ENCODE measurements at places on chromosomes 13 and 19.

- DNase-seq = no peak
Observed at GRCh38 chr13:47332149-47332548, 435.3 kb upstream of the HTR2A start.

DNA sequence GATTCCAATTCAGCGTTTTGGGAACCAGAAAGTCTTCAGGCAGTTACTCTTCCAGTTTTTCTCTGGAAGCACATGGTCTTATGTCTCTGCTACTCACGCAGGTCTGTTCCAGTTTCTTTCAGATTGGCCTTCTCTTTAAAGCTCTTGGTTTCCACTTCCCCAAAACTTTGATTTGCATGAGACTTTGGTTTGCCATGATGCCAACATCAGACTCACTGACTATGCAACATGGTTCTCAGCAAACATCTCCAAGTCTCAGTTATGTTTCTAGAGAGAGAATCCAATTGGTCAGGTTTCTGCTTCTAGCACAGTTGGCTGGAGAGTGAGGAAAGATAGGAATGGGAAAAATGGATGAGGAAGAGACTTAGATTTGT lies 3.1 kb downstream of the AKAP11 start:
- DNase-seq = no peak

DNA sequence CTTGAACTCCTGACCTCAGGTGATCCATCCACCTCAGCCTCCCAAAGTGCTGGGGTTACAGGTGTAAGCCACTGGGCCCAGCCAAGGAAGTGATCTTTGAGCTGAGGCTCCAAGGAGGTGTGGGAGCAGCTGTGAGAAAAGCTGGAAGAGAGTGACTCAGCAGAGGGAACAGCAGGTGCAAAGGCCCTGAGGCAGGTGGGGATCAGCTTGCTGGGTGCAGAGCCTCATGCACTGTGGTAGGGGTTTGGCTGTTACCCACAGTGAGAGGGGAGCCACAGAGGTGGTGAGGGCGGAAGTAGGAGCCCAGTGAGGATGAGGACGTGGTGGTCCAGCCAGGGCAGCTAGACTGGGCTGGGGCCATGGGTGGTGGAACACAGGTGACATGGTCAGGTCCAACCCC lies 6.5 kb downstream of the NPAS1 start:
- DNase-seq = no peak

DNA sequence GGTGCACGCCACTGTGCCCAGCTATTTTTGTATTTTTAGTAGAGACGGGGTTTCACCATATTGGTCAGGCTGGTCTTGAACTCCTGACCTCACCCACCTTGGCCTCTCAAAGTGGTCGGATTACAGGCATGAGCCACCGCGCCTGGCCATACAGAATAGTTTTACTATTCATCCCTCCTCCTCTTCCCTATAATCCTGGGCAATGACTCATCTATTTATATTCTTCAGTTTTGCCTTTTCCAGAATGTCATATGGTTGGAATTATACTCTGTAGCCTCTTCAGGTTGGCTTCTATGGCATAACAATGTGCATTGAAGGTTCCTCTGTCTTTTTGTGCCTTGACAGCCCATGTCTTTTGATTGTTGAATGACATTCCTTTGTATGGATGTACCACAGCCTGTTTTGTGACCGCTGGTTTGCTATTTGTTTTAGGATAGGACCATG lies 22.2 kb upstream of the LRP3 start:
- no peak for DNase-seq

DNA sequence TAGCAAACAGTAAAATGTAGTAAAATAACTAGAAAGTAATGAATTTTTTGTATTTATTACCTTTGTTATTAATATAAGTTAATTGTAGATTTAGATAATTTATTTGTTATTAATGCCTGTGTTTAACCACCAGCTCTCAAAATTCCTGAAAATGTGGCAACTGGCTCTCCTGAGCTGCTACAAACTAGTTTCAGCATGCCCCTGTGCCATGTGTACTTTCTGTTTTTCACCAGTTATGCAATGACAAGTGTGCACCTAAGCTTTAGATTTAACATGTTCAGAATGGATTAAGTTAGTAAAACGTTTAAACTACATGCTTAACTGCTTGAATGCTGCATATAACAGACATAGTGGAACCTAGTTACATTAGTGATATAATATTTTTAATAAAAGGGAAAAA lies 88.1 kb downstream of the POSTN start:
- no peak for DNase-seq

DNA sequence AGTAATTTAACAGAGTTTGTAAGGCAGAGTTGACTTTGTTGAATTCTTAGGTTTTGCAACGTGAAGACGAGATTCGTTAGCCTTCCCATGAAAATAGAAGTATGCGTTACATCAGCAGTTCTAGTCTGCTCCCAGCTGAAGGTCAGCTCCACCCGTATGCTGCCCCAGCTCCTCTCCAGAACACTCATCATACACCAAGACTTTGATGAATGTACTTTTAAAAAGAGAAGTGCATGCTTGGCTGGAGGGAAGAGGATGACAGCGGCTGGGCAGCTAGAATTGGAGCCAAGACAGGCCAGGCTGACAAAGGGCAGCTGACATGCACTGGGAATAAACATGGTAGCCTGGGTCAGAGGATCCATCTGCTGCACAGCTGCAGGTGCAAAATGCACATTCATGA lies 166.3 kb upstream of the ARGLU1 start:
- DNase-seq = no peak

DNA sequence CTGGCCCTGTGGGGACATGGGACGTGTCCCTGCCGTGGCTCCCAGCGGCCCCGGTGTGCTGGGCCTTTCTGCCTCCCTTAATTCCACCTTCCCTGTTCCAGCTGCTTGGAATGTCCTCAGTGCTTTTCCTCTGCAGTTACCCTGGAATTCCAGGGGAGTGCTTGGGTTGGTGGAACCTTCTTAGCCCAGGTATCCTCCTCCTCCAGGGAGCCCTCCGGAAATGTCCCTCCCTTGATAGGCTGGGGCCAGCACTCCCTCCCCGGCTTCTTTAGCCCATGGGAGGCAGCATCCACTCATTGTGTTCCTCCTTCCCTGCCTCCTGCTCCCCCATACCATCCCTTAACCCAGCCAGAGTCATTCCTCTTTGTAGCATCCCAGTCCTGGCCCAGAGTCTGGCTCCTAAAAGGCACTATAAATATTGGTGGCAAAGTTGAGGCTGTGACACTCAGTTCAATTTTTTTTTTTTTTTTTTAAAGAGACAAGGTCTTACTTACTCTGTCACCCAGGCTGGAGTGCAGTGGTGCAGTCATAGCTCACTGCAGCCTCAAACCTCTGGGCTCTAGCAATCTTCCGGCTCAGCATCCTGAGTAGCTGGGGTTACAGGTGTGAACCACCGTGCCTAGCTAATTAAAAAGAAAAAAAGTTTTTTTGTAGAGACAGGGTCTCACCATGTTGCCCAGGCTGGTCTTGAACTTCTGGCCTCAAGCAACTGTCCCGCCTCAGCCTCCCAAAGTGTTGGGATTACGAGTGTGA lies 13.7 kb upstream of the SLC7A10 start:
- DNase-seq = no peak

DNA sequence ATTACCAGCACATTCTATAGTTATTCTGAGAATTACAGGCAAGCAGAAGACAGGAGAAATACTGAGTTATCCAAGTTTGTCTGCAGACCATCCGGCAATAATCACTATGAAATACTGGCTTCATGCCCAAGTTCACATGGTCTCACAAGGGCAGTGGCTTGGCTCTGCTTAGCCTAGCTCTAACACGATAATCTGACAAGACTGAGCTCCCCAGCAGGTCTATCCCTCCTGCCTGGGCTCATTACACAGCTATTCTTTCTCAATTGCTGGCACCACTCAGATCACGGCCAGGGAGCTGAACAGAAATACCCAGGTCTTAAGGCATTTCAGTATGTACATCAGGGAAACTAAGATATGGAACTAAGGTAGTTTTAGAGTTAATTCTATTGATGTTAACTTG lies 361.6 kb upstream of the PCDH20 start:
- no peak for DNase-seq

GRCh38 chr19:36482876-36483275 lies 6.5 kb downstream of the ZNF566 start:
- DNase-seq = no peak

DNA sequence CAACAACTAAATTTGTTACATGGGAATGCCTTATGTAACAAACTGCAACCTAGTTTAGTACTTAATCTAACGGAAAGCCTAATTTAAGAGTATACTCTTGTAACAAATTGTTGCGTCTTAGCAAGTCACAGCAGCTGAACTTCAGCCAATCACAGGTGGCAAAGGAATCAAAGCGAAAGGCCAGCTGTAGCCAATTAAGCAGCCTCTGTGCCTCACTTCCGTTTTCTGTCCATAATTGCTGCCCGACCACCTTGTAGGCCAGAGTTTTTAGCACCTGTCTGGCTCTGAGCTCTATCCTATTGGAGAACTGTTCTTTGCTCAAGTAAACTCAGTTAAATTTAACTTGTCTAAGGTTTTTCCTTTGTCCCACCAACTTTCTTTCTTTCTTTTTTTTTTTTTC lies 18.1 kb upstream of the HSPH1 start:
- DNase-seq = no peak
